LHCN-M2 (cell line): ENCODE measurements at places on chromosomes 16 and 17.

- no peak for DNase-seq
Observed at GRCh38 chr16:945271-946047, 25.3 kb downstream of the LMF1 start.

GRCh38 chr16:81645266-81645694 lies 133.8 kb upstream of the PLCG2 start:
- peak; percentile 83 for DNase-seq

GRCh38 chr17:73093286-73093685 lies 798 bp upstream of the SLC39A11 start:
- no peak for DNase-seq

DNA sequence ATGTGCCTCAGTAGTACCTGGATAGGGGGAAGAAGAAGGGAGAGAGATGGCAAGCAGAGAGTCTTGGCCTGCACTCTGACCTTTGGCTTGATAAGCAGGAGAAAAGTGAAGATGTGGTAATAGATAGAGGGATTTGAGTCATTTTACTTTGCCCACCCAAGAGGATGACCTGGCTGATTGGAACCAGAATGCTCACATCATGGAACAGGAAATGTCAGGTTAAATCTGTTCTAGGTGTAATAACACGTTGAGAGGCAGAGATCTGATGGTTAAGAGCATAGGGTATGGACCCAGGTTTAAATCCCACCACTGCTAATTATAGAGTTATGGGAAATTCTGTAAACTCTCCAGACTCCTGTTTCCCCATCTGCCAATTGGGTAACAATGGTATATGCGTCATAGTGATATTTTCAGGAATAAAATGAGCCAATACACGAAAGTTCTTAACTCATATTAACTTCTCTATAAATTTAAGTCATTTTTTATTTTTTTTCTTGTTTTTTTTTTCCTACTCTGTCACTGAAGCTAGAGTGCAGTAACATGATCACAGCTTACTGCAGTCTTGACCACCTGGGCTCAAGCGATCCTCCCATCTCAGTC lies 8.1 kb upstream of the CCL18 start:
- DNase-seq: no peak

DNA sequence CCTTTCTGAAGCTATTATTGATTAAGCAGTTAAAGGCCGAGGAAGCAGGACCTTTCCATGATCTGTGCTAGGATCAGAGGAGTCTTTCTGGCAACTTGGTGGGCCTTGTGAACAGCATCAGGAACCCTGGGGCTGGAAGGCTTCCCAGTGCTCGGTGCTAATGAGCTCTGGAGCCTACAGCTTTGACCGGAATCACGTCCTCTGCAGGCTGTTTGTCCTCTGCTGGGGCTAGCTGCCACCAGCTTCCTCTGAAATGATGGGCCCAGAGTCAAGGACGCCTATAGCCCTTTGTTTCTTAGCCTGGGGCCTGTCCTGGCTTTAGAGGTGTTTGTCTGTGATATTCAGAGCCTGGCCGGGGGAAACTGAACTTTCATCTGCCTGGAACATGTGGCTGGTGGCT lies 111.6 kb downstream of the SHISA9 start:
- no peak for DNase-seq

DNA sequence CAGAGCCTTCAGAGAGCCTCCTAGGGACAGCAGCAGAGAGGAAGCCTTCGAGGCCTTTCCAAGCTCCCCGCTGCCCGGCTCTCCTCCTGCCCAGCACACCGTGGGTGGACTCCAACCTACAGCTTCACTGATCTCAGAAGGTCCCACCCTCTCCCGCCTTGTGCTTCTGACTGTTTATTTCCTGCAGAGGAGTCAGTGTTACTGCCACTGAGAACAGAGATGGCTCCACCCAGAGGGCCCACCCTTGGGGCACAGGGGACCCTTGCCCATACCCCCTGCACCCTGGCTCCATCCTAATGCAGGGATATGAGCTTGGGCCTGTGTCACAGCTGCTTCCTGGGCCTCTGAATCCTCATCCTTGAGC lies 52.8 kb upstream of the TOB1 start:
- no peak for DNase-seq

DNA sequence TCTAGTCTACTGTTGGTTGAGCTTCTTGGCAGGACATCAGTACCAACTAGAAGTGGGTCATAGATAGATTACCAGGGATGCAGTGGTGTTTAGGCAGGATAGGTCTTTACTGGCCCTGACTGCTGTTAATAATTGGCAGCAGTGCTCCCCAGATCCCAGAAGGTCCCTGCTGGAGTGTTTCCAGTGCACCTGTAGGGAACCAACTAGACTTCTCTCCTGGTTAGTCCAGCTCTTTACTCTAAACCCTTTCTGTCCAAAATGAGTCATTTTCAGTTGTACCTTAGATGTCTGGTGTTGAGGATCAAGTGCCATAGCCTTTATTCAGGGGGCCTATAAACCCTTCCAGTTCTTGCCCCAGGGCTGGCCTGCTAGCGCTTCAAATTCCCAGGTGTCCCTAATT lies 8.7 kb downstream of the POLR2C start:
- DNase-seq: no peak

DNA sequence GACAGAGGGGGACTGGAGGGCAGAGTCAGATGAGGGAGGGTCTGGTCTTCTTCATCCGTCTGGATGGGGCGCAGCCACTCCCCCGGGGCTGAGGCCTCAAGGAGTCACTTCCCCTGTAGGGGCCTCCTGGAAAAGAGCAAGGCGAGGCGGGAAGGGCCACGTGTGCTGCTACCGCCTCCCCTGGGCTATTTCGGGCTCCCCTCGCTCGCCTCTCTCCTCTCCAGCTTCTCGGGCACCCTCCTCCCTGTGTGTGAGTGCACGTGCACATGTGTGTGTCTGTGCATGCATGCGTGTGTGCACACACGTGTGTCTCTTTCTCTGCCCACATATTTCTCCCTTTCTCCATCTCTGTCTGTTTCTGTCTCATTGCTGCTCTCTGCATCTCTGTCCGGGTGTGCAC lies 10.1 kb downstream of the GSG1L start:
- no peak for DNase-seq

DNA sequence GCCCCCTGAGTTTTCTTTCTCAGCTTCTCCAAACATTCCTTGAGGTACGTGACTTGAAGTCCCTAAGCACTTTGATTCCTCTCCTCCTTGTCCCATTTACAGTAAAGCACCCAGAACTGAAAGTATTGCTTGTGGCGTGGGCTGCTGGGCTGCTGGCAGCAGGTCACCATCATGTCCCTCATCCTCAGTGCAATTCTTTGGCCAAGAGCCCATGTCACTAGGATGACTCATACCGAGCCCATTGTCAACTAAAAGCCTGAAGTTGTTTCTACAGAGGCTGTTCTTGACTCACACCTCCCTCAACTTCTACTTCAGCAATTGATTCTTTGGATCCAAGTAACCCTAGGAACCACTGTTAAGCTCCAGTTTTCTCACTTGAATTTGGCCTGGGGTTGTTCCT lies 54.3 kb downstream of the KPNA2 start:
- peak; percentile 8 for DNase-seq

- DNase-seq: no peak
Observed at GRCh38 chr17:76789235-76789788, 51.4 kb downstream of the MFSD11 start.
